Activated CD4-positive, alpha-beta memory T cell treated with anti-CD3 and anti-CD28 coated beads, Interleukin-2, amount 10 ng/mL, durations not matched to agents 7 days and 5 days (primary cell): ENCODE measurements at places on chromosomes 11 and 22. TPM values are rescaled to one million over a fixed set of nuclear protein-coding genes. Genes with fewer than 3 reads are reported as not detected.
A peak's percentile ranks its signal among the peaks of the same experiment; 100 is the strongest.

DNA sequence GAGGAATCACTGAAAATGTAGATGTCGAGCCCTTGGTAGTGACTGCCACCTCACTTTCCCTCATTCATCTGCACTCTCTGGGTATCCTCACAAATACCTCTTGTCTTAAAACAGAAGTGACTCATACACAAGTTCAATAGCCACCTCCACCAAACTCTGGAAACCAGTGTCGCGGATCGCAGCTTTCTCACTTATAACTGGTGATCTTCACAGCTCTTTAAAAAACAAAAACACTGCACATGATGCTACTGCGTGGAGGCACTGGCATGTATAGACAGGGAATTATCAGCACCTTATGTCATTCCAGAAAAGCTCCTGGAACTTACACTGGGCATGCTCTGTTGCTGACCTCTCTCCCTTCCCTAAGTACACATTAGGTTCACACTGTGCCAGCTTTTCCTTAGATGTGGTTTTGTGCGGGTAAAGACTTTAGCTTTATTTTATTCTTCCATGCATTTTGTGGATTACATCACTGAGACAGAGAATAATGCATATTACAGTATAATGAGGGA, 425.5 kb upstream of the CADM1 start:
- peaks cover 7% of the 10 kb centered on the region for H3K4me1 ChIP-seq
- no peak overlapping the region for H3K27ac ChIP-seq
- no peak overlapping the region for H3K4me3 ChIP-seq
- H3K36me3 ChIP-seq, result no peaks in the 10 kb centered on the region
- DNase-seq, result no peak

GRCh38 chr11:105862736-105863367, 159.2 kb downstream of the MSANTD4 start:
- no peak overlapping the region for H3K4me3 ChIP-seq
- no peaks in the 10 kb centered on the region for H3K4me1 ChIP-seq
- no peaks in the 10 kb centered on the region for H3K36me3 ChIP-seq
- no peak overlapping the region for H3K27ac ChIP-seq
- DNase-seq, result no peak

- peaks cover 18% of the 10 kb centered on the region for H3K27me3 ChIP-seq
- no peak for DNase-seq
- no peak overlapping the region for H3K27ac ChIP-seq
- no peak overlapping the region for H3K4me3 ChIP-seq
- no peaks in the 10 kb centered on the region for H3K36me3 ChIP-seq
These were observed 32.2 kb upstream of the SYT9 start for GRCh38 chr11:7219491-7219890.

- H3K27me3 ChIP-seq, result peaks cover 58% of the 10 kb centered on the region
- peaks cover 15% of the 10 kb centered on the region for H3K4me1 ChIP-seq
- H3K4me3 ChIP-seq, result peak overlapping the region; percentile 80
- DNase-seq, result peak; percentile 22
- H3K27ac ChIP-seq, result no peak overlapping the region
- no peaks in the 10 kb centered on the region for H3K36me3 ChIP-seq
These were observed 669 bp downstream of the MICAL3 start for GRCh38 chr22:18023509-18024275.

Gene MS4A2
- not detected for total RNA-seq
